ENCODE measurements at places on chromosomes 13 and 19.
A peak's percentile ranks its signal among the peaks of the same experiment; 100 is the strongest.

DNA sequence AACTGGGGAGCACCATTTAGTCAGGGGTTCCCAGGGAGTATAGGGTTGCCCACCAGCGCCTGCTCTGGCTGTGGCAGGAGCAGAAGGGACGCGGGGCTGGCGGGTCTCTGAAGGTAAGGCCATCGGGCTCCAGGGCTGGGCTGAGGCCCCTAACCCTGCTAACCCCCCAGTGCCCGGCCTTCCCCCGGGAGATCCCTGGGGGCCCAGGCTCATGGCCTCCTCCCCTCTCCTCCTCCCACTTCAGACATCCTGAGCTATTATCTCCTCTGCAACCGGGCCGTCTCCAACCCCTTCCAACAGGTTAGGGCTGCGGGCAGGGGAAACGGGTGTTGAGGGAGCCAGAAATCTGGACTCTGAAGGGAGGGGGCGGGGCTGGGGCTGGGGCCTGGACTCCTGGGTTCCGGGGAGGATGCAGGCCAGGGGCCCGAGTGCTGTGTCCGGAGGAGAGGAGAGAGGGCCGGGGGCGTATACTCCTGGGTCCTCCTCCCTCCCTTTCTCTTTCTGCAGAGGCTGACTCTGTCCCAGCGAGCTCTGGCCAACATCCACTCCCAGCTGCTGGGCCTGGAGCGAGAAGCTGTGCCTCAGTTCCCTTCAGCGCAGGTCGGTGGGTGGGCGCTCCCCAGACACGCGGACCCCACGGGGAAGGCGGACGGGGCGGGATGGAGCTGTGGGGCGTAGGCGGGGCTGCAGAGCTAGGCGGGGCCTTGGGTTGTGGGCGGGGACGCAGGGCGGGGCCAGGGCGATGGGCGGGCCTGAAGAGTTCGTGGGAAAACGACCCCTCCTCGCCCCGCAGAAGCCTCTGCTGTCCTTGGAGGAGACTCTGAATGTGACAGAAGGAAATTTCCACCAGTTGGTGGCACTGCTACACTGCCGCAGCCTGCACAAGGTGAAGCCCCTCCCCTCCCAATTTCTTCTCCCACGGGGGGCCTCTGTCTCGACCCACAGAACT is 15.3 kb downstream of the TTYH1 start:
- DNase-seq: no peak

DNA sequence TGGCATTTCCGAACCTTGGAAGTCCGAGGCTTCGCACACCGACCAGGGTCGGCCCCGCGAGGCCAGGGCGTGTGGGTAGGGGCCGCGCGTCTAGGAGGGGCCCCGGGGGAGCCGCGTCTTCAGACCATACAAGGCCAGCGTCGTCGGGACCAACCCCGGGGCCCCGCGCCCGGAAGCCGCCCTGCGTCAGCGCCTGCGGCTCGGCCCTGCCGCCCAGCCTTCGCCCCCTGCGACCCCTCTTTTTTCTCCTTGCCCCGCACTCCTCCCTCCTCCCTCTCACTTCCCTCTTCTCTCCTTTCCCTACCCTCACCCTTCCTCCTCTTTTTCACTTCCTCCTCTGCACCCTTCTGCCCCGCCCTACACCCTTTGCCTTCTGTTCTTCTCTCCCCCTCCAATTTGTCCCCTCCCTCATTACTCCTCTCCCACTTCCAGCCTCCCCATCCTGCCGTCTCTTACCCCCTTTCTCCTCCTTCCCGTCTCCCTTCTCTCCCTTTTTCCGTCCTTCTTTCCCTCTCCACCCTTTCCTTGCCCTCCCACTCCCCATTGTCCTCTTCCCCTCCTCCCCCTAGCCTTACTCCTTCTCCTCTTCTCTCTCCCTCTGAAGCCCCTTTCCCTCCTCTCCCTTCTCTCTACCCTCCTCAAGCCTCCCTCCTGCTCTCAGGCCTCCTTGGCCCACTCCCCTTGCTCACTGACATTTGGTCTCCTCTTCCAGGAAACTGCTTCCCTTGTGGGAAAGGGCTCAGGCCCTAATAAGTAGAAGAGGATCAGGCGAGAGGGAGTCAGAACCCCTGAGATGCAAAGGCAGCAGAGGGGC is 2.2 kb upstream of the PLEKHG2 start:
- no peak for DNase-seq

GRCh38 chr19:16540948-16541347 is 1.3 kb downstream of the CHERP start:
- no peak for DNase-seq

DNA sequence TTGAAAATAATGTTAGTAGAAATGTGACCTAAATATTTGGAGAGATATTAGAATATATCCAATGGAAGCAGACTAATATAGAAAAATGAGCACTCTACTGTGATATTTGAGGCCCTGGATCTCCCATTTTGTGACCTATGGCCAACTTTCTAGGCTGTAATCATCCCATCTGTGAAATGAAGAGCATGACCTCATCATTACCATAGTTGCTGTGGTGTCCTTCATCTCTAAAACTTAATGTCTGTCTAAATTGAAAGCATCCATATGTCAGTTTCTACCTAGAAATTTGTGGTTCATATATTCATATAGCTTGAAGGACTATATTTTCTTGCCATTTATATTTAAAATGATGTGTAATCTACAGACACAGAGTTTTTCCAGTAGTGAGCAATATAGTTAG is 41.6 kb downstream of the PAN3 start:
- DNase-seq: no peak

DNA sequence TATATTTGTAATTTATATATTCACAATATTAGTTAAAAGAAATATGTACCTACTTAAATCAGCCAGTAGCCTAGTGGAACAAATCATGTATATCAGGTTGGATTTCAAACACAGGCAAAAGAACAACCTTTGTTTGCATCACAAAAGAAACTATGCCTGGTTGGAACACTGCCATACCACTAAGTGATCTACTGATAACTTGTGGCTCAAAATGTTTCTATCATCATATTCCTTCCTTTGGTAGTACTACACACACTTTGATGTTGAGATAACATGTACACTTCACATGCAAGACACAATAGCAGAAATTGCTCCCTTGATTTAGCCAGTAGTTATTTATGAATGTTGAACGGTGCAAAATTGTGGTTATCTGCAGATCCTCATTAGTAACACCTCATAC is 146.0 kb upstream of the GPC6 start:
- peak; percentile 15 for DNase-seq

GRCh38 chr13:93226623-93227279 is at the start of gene GPC6:
GPC6 (plus strand) TSS chr13:93226807.
- peak; percentile 84 for DNase-seq

DNA sequence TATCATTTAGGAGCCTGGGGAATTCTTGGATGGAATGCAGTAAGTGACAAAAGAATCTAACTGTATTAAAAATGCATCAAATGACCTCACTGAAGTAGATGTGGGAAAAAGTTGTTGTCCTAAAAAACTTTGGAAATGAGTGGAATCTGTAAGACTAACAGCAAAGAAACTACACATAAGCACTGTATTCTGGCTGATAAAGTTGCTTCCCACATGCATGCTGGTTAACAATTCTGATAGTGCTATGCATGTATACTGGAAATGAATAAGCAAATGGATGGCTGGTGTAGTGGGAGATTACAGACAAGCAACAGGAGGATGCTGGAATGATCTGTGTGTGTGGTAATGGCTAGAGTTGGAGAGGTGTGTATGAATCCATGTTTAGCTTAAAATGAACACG is 138.5 kb downstream of the FOXO1 start:
- no peak for DNase-seq

DNA sequence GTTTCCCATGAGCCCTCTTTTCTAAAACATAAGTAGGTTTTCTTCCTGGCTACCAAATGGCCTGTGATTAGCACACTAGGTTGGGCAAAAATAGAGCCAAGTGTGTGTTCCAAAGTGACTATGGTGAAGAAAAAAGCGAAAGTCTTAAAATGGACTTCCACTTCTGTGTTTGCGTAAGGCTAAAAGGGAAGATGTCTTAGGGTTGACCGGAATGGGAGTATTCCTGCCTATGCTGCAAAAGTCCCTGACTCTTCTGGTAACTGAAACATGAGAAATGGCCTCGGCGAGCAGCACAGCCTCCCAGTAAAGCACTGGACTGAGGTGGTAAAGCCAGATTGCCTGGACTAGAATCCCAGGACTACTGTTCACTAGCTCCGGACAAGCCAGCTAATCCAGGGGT is 2.4 kb upstream of the FPR1 start:
- no peak for DNase-seq

DNA sequence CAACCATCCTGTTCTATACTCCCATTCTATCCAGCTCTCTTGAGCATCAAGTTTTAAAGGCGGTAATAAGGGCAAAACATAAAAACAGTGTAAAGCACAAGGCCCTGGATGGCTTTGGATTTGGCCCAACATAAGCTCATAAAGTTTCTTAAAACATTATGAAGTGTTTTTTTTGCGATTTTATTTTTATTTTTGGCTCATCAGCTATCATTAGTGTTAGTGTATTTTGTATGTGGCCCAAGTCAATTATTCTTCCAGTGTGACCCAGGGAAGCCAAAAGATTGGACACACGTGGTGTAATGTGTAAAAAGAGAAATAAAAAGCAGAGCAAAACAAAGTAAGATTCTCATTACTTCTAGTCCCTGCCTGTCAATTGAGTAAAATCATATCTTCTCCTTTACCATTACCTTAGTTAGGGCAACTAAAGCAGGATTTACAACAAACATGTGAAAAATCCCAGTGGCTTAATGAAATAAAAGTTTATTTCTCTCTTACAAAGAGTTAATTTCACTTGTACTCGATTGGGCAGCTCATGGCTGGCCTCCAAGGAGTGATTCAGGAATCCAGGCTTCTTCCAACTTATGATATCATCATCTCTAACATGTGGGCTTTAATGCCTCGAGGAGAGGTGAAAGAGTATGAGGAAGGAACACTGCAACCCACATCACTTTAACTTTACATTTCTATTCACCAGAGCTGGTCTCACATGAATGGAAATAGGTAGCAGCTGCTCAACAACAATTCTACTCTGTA is 725.2 kb upstream of the SLITRK1 start:
- peak; percentile 51 for DNase-seq

GRCh38 chr19:47854459-47854858 is 4.6 kb upstream of the TPRX2 start:
- DNase-seq: no peak

GRCh38 chr13:94414708-94415107 is 64.8 kb downstream of the DCT start:
- DNase-seq: no peak

DNA sequence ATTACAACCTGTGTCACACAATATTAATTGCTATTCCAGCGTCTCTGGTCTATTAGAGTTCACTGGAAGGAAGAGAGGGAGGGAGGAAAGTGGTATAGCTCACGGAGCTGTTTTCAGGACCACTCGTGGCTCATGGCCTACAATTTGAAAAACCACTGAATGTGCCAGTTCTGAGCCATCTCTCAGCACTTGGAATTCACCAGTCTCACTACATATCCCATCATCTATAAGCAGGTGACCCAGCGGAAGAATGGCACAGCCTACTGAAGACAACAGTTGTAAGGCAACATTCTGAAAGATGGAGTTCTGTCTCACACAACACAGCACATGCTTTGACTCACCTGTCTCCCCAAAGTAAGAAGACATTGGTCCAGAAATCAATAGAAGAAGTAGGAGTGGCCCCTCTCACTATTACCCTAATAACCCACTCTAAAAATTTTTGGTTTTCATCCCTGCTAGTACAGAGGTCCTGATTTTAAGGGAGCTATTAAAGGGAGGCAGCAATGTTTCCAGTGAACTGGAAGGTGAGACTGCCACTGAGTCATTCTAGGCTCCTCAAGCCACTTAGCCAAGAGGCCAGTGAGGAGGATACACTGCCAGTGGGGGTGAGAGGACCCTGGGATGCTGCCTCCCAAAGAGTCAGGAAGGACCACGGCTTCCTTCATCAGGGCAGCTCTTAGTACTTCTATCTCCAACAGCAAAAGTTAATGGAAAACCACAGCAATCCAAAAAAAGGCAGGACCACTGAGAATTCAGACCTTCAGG is 50.0 kb upstream of the DOCK9 start:
- no peak for DNase-seq

DNA sequence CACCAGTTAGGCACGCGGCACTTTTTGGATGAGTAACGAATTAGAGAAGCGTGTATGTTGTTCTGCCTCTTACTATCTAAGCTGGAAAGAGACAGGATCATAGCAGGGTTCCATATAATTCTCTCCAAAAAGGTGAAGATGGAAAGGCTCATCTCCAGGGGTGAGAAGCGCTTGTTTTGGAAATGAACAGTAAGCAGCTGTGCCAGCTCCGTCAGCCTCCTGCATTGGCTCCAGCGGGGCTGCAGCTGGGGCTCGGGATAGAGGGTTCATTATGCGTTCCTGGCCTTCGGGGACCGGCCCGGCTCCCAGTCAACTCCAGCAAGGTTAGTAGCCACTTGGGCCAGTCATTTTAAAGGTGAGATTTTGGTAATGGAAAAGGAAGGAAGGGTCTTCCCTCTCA is 155.5 kb downstream of the COL4A1 start:
- DNase-seq: no peak

DNA sequence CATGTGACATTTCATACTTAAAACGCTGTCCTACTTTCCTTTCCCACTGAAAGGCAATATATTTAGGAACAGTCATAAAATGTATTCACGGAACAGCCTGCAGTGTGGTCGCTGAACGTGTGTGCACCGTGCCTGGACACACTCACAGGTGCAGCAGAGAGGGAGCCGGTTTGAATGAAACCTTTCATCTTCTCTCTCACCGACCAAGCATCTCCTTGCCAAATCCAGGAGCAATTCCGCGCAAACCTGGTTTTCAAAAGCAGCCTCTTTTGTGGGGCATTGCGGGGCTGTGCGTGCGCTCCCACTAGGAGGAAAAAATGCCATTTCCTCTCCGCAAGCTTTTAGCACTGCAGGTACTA is 1.0 kb downstream of the DCLK1 start:
- no peak for DNase-seq

DNA sequence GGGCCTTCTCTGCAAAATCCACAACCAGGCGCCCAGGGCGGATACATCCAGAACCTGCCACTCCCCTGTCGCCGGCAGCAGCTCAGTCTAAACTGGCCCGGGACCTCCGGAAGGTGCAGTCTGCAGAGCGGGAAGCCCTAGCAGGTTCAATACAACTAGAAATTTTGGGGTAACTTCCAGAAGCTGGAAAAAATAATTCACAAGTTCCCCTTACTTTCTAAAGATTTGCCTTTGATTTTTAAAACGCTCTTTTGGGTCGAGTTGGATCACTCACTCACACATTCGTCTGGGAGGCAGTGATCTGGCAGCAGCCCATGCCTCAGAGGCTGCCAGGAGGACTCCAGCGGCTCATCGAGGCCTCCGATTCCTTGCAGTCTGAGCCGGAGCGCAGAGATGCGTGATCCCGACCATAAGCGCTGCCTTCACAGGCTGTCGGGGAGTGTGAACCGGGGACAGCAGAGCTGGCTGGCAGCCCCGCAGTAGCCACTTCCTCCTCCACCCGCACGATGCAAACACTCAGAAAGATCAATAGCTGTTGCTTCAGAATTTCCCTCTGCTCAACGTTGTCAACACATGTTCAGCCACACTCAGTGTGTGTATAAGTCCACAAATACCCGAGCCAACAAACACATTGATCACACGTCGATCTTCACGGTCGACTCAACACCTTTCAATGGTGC is 35.6 kb upstream of the ZNF507 start:
- DNase-seq: no peak

All from kidney glomerular epithelial cell (primary cell).